Cerebellar nuclear complex (tissue), 1 donor: ENCODE measurements at places on chromosomes 2 and 18.

DNA sequence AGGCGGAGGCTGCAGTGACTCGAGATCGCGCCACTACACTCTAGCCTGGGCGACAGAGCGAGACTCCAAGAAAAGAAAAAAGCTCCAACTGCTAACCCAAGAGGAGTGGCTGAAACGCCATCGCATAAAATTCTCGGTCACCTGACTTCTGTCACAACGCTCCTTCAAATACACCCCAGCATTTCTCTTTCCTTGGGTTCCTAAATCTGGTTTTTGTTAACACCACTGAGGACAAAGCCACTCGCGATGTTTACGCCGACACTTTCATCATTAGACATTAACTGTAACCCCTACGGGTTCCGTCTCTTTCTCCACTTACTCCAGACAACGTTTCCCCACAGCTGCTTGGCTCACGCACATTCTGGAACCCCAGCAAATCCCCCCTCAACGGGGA is 679 bp downstream of the CLK1 start:
- no peak for DNase-seq

DNA sequence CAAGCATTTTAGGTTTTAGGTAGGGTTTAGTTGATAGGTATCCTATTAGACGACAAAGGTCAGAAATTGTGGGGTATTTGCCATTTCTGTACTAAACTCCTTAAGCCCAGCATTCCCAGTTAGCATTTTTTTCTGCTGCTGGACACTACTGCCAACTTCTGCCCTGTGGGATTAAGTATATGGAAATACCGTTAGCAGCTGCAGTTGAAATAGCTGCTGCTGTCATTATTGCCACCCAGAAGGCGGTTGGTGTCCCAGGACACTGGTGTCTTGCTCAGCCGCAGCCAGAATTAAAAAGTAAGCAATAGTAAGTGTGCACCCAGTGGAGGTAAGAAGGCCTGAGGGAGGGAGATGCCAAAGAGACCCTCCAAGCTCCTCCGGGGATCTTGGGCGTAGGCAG is 1.9 kb upstream of the UXS1 start:
- DNase-seq: no peak

DNA sequence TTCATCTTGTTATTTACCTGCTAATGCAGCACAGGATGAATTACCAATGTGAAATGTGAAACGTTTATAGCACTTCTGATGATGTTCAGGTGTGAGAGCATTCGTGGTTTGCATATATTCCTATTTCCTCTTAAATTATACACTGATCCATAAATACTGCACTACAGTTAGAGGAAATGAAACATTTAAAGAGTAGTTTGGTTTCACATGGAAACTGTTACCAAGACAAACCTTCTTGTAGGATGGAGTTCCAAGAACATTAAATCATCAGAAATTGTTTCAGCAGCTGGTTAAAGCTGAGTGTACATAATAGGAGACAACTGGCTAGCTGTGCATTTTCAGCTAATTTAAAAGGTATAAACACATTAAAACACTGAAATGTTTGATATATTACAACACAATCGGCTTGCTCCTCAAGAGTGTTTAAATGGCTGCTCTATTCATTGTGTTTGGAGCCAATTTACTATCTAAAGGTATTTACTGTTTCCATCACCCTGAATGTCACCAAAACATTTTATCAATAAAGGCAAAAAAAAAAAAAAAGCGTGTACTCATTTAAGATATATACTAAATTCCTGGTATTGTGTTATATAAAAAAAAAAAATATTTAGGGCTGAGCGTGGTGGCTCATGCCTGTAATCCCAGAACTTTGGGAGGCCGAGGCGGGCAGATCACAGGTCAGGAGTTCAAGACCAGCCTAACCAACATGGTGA is 100.6 kb downstream of the DYM start:
- DNase-seq: no peak

- DNase-seq: no peak
These were observed 380.1 kb downstream of the SOX11 start for GRCh38 chr2:6072276-6072675.

DNA sequence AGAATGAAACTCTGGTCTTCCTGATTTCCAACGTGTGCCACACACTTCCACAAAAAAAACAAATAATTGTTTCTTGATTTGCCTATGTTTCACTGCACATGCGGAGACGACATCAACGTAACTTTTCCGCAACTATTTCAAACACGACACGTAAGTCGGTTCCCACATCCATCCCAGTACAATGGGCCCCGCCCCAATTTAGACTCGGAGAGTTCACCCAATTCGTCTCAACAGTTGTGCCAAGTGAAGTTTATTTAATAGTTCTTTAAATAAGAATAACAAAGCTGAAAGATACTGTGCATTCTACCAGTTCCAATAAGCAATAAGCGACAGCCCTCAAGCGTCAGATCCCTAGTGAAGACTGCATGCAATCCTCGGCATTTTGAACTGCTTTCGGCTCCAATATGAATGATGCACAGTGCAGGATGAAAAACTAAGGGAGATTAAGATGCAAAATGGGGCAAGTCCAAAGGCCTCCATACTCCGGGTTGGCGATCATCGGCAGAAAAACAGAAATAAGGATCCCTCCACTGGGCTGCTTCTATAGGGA is 664 bp downstream of the CCT4 start:
- DNase-seq: no peak

DNA sequence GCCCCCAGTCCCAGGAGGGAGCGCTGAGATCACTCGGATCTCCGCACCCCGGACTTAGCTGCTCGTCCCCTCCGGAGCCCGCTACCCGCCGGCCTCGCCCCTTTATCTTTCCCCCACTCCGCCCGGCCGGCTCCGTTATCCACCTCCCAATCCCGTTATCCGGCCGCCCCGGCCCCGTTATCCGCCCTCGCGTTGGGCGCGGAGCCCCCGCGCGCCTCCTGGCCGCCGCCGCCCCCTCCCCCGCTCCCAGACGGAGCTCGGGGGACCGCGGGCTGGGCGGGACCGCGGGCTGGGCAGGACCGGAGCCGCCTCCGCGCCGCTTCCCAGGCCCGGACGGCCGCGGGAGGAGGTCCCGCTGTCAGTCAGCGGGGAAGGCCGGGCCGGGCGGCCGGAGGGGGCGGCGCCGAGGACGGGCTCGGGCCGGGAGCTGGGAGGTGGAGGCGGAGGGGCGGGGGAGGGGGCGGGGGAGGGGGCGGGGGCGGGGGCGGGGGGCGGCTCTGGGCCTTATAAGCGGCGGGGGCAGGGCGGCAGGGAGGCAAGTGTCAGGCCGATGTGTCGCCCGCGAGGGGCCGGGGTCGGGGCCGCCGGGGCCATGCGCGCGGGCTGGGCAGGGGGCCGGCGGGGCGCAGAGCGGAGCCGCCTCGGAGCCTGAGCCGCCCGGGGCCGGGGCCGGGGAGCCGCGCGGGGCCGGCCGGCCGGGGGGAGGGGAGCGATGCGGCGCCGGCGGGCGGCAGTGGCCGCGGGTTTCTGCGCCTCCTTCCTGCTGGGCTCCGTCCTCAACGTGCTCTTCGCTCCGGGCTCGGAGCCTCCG is at the start of gene PKDCC:
TSS of gene PKDCC (plus strand) at position 534 of the 811 bp plus-strand sequence. CDS start at position 713, 179 bp downstream.
- no peak for DNase-seq
